ENCODE measurements at places on chromosomes 1 and 21.

DNA sequence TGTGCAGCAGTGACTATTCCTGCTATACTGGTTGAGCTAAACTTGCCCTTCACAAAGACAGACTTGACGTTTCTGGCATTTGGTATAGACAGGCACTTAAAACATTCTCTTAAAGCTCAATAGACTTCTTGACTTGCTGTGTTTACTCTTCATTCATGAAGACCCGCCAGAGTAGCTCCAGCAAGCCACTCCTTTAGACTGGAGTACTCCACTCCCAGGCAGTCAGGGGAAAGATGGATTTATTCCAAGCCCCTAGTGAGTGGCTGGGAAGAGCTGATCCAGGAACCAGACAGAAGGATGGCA, 70.7 kb downstream of the EVA1C start:
- no peak for DNase-seq

GRCh38 chr1:209103092-209103491, 480.4 kb upstream of the CAMK1G start:
- DNase-seq = no peak

DNA sequence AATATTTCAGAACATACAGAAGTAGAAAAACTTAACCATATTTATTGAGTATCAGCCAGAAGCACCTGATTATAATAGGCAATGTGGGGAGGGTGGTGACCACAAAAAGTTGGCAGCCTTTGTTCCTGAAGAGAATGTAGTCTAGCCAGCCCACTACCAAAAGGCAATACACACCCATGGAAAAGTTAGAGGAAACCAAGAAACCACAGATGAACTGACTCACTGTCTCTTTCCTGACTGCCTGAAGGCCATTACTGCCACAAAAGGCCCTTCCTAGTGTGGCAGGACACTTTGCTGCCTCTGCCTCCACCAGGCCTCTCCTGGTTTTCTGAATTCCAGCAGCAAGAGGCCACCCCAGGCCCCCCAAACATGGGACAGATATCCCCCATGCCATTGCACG, 14.6 kb upstream of the PROX1 start:
- DNase-seq = no peak

DNA sequence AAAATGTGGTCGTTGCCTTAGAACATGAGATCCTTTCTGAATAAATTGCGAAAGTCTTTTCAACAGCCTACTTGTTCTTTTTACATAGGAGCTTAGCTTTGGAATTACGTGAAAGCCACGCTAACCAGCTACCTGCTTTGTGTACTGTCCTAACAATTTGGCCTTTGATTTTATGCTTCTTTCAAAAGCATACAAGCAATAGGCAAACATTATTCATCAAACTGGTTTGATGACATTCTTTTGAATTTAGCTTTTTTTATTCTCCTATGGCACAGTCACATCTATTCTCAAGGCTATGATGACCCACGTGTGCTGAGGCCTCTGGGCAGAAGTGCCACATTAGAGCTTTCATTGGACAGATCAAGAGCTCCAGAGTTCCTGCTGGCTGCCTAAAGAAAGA, 178.0 kb upstream of the DPT start:
- no peak for DNase-seq

- no peak for DNase-seq
Observed at GRCh38 chr1:209455145-209455544, 128.4 kb upstream of the CAMK1G start.

DNA sequence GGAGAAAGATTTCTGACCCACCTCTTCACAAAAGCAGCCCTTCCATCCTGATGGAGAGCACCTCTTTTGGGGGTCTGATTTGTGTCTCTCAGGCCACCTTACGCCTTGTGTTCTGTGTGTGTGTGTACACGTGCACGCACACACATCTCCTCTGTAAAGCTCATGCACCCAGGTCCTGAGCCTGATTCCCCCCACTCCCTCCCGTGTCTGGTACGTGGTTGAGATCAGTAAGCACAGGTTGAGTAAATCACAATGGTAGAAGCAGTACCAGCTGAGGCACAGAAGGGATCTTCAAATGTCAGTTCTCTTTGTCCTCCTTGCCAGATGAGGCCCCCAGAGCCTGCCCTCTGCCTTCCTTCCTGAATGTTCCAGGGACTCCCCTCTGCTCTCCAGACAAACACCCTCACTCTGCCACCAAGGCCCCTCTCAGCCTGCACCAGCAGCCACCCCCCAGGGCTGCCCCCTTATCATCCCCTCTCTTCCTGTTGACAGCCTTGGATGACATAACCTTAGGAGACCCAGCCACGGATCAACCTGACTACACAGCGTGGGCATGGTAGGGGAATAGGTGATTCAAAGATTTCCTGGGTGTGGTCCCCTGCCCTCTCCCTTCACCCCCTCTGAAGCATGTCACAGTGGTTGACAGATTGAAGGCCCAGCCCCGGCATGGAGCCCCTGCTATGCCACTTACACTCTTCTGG, 112.8 kb downstream of the HIVEP3 start:
- DNase-seq = no peak

DNA sequence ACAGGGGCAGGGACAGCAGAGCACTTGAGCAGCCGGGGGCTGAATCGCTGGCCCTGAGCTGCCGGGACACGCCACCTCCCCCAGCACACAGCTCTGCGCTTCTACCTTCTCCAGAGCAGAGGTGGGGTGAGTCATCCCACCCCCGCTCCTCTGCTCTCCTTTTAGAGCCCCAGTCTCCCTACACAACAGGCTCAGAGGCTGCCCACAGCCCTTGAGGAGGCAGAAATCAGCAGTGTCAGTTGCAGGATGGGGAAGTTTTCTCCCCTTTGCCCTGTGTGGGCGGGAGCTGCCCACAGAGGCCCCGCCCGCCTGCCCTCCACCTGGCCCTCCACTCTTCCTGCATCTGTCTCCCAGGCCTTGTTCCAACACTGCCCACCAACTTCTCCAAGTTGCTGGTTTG, 94.6 kb downstream of the STUM start:
- no peak for DNase-seq

- no peak for DNase-seq
Observed at GRCh38 chr21:32828908-32829307, 57.4 kb upstream of the PAXBP1 start.

- no peak for DNase-seq
Observed at GRCh38 chr1:166999500-167000055, 10.5 kb downstream of the MAEL start.

GRCh38 chr1:242629396-242629795, 104.9 kb upstream of the PLD5 start:
- DNase-seq = no peak

DNA sequence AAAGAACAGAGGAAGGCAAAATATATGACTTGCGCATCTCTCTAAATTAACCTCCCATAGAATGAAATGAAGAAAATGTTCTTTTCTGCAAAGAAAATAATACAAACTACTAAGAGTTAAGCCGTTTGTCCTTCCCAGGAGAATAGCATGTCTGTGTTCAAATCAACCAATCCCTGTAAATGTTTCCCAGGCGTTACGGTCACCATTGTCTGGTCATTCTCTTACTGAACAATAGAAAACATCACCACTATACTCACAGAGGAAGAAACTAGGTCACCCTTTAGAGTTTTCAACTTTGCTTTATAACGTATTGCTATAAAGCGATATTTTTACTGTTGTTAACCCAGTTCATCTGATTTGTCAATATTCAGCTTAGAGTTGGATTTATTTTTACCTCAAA, 34.1 kb downstream of the COL11A1 start:
- DNase-seq = no peak

DNA sequence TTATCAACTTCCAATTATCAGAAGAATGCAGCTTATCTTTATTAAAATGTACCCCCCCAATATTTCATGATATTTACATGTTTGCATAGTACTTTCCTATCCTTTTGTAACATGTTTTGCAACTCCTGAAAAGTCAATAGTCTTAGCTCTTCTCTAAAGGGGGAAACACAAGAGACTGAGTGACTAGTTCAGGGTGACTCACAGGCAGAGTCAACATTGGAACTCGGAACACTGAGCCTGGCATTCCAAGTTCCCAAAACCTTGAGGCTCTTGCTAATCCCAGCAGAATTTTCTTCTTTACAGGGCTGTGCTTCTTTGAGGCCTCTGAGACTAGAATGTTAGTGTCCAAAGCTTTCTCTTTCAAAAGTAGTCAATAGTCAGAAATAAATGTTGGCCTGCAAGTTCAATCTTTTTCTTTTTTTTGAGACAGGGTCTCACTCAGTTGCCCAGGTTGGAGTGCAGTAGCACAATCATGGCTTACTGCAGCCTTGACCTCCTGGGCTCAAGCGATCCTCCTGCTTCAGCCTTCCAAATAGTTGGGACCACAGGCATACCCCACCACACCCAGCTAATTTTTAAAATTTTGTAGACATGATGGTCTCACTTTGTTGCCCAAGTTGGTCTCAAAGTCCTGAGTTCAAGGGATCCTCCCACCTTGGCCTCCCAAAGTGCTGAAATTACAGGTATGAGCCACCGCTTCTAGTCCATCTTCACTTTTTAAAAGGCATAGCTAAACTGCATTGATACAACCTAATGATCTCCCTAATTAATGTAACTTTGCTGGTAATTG, 37.5 kb downstream of the ZNF281 start:
- DNase-seq = no peak

GRCh38 chr1:187563191-187563590, 734.4 kb downstream of the PLA2G4A start:
- DNase-seq = no peak

DNA sequence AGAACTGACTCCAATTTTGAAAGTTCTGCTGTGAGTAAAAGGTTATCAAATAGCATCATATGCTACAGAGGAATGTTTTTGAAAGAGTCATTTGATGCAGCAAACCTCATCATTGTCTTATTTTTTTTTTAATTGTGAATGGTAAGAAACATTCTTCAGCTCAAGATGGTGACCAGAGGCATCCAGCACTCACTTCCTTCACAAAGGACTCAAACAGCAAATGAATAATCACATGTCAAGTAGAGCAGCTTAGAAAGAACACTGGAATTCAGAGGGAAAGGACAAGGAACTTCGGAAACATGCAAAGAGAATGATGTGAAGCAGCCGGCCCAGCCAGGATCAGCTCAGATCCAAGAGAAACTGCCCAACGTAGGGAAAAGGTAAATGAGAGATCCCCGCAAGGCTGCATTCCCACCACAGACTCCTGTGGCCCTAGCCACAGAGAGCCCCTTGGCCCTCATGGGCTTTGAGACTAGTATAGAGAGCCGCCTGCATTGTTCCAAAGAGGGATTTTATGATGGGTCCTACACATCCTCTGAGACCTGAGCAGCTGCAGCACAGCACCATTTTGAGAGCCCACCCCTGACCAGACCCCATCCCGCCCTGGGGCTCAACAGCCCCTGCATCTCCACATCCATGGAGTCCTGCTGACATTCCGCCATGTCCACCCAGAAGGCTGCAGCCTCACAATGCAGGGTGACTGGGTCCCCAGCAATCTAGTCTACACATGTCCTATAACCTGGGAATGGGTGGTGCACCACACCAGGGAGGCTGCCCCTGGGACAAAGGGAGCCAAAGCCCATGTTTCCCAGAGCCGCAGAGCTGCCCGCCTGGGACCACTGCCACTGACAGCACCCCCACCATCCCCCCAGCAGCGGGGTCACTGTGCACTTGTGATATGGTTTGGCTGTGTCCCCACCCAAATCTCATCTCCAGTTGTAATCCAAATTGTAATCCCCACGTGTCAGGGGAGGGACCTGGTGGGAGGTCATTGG, 21.2 kb upstream of the UTS2 start:
- DNase-seq = no peak

DNA sequence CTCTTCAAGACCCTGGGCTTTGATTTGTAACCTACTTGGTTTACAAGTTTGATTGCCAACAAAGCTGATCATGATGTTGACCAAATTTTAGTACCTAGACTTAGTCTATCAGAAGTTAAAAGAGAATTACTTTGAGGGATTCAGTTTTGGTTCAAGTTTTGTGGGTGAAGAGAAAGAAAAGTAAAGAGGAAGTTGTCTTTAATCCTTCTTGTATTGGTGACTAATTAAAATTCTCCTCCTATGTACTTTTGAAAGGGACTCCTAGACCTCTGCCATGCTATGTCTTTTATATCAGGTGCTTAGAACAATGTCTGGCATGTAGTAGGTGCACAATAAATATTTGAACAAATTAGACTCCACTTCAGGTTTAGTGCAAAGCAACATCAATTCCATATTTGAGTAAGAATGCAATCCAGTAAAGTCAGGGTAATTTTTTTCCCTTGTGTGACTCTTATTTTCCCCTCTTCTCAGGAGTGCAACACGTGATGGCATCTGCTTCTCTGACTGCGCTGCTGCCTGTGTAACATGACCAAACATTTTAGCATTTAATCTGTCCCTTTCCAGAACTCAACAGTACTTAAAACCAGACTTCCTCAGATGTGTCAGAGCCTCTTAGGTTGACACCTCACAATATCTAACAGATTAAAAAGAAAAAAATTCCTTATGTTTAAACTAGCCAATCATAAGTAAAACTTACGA, 41.1 kb upstream of the KCNQ4 start:
- no peak for DNase-seq

- no peak for DNase-seq
Observed at GRCh38 chr1:243645281-243645680, 204.8 kb downstream of the AKT3 start.

GRCh38 chr1:239603530-239603929, 217.2 kb downstream of the CHRM3 start:
- no peak for DNase-seq

DNA sequence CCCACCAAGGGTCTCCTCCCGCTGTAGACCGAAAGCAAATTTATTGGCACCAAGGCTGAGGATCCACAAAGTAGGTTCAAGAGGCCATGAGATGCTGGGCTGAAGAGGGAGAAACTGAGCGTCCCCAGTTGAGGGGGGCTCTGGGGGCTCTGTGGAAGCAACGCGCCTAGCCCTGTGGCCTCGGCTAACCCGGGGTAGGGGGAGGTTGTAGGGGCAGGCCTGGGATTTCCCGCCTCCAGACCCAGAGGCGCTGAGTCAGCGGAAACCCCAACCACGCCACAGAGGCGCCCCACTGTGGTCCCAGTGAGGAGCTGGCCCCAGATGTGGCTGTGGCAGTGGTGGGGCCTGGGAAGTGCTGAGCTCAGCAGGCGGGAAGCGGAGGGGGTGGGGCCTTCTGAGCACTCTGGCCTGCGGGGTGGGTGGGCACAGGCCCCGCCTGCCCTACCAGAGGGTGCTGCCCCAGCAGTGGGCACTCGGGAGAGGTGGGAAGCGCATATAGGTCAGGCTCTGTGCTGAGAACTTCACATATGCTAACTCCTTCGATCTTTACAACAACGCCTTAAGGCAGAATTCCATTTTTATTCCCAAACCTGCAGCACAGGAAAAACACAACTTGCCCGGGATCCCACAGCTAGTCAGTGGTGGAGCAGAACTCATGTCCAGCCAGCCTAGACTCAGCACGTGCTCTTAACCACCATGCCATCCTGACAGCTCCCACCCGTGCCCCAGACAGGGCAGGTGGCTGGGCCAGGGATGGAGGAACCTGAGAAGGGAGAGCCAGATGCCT, 1.5 kb upstream of the COL16A1 start:
- DNase-seq = peak; percentile 90

DNA sequence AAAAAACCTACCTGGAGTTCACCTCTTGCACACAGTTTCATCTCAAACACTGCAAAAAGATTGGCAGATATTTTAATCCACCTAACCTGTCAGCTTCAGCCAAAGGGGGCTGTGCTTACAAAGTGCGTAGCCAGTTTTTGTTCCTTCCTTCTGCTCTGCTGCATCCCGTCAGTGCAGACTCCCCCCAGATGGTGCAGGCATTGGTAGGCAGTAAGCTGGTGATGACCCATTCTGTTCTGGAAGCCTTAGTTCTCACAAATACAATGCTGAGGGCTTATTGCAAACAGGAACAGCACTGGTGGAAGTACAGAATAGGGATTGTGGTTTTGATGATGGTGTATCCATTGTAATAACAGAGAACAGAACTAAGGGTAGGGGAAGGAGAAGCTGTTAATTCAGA, 239.5 kb downstream of the RYR2 start:
- DNase-seq = no peak

- no peak for DNase-seq
Observed at GRCh38 chr1:38077523-38078147, 31.0 kb upstream of the POU3F1 start.

- peak; percentile 53 for DNase-seq
Observed at GRCh38 chr1:169928438-169929209, 34.9 kb upstream of the SCYL3 start.
